ENCODE measurements at places on chromosomes 2 and 18. TPM values are rescaled to one million over a fixed set of nuclear protein-coding genes. Genes with fewer than 3 reads are reported as not detected.

DNA sequence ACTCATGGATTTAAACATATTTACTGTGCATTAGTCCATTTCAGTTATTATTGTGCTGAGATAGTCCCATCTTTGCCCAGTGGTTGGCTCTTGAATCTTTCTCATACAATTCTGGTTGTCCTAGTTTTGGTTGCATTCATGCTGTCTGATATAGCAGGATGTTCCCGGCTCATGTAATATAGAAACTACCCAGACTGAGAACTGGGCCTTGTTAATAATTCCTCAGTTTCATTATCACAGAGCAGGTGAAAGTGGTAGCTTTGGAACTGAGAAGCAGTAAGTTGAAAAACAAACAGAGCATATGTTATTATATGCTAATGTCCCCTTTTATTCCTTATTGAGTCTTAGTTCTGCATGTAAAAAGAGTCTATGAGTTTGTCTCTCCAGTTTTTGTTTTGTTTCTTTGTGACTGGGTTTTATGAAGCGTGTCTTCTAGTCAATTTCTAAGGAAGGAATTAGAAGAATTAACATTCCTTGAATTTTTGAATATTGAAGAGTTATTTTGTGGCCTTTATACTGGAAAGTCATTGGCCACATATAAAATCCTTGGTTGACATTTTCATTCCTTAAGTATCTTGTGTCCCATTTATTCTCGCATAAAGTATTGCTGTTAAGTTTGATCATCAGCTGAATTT, 43.3 kb downstream of the EIF5B start:
- H3K4me1 ChIP-seq = peaks cover 35% of the 10 kb centered on the region
- H3K36me3 ChIP-seq = peaks cover 59% of the 10 kb centered on the region
- no peak for DNase-seq

DNA sequence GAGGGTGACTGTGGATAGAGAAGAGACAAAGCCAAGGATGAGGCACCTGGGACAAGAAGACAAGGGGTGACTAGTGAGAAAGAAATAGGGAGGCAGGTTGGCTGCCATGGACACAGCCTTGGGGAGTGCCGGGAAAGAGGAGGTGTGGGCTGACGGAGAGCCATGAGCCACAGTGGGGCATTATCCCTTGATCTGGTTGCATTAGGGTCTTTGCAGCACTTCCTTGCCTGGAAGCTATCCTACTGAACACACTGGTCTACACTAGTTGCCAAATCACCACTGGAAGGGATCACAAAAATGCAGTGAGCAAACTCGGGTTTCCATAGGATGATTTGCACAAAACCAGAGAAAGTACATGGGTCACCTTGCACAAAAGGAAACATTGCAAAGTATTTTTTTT, 27.7 kb upstream of the ASB18 start:
- DNase-seq = no peak
- H3K36me3 ChIP-seq = no peaks in the 10 kb centered on the region
- no peak overlapping the region for H3K4me3 ChIP-seq
- H3K27me3 ChIP-seq = peaks cover 22% of the 10 kb centered on the region

DNA sequence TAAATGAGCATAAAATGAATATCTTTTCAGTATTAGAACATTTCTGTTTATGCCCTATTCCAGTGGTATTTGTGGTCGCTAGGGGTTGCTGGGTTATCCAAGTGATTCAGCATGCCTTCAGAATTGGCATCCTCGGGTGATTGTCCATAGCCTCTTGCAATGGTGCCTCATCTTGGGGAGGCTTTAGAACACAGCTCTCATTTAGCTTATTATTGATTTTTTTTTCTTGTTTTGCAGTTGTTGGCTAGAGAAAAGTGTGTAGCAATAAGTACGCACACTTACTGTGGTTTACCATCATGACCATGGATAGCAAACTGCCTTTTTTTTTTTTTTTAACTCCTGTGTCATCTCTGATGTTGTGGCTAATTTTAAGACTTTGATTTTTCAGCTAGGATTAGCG, 33.6 kb downstream of the PLEKHA3 start:
- no peak overlapping the region for H3K27ac ChIP-seq
- no peaks in the 10 kb centered on the region for H3K27me3 ChIP-seq
- H3K36me3 ChIP-seq = peaks cover 39% of the 10 kb centered on the region
- H3K4me1 ChIP-seq = peaks cover 27% of the 10 kb centered on the region
- H3K4me3 ChIP-seq = no peak overlapping the region

DNA sequence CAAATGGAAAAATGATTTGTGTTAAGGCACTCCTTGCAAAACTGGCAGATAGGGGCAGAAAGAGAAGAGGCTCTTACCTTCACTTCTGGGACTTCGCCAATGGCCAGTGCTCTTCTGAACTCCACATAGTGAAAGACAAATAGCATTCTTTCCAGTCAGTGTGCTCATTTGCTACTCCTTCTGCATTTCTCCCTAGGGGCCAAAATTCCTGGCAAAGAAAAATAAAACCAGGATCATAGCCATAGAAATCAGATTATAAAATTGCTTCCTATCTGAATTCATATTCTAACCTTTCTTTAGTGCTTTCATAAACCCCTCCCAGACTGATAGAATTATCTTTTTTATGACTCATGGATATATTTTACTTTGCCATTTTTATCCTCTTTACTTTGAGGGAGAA, 56.9 kb upstream of the PELI1 start:
- H3K27ac ChIP-seq = no peak overlapping the region
- H3K4me3 ChIP-seq = no peak overlapping the region
- no peaks in the 10 kb centered on the region for H3K27me3 ChIP-seq

DNA sequence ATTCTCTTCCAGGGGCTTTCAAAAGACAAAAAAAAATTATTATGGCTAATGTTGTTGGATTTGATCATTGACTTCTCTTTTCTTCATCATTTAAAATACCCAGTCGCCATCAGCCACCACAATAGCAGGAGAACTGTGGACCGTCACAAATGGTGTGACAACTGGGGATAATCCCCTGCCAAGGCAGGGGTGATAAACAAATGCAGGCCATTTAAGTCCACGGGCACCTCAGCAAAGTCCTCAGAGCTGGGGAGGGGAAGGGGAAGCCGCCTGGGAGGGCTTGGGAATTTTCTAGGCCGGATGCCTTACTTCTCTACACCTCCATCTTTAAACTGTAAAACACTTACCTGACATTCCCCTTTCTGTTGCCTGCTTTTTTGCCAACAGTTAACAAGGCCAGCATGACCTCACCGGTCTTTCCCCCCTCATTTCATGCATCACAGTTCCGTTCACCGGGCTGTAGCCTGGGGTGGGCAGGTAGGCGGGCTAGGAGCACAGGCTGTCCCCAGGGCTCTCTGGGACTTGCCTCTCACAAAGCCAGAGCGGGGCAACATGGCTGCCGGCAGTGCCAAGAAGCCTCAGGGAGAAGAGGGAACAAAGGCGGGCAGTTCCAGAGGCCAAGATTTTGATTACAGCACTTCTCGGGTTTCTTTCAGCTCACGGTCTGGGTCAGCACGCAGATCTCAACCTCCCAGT, 820.4 kb downstream of the BCL11A start:
- H3K36me3 ChIP-seq = no peaks in the 10 kb centered on the region
- DNase-seq = no peak
- no peaks in the 10 kb centered on the region for H3K27me3 ChIP-seq
- H3K4me3 ChIP-seq = no peak overlapping the region
- no peak overlapping the region for H3K27ac ChIP-seq

DNA sequence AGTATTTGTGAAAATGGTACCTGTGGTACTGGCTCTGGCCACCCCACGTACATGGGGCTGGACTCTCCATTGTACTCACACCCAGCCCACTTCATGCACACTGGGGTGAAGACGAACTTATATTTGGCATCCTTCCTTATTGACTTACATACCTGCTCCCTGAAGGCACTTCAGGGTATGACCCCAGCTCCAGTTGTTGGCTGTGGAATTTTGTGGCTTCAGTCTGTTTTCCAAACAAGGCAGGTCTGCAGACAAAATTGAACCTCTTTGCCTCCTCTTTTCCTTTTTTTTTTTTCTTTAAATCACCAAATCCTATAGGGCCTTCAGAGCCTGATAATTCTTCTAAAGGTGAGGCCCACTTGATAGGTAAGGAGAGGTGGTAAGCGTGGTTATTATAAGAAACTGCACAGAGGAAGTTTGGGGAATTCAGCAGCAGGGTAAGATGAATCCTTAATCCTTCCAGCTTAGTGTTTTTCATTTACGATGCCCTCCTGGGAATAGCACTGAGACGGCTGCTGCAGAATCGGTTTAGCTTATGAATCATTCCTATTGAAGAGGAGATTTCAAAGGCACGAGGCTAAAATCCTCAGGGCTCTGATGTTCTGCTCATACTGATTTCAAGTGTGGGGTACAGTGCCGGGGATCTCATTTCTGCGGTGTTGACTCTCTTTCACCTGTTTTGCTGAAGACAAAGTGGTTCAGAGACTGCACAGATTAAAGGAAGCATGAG, 55.2 kb downstream of the KIF5C start:
- no peaks in the 10 kb centered on the region for H3K27me3 ChIP-seq
- H3K27ac ChIP-seq = no peak overlapping the region
- H3K36me3 ChIP-seq = peaks cover 8% of the 10 kb centered on the region
- H3K4me1 ChIP-seq = peaks cover 18% of the 10 kb centered on the region

DSG1 gene
- not detected for total RNA-seq

DNA sequence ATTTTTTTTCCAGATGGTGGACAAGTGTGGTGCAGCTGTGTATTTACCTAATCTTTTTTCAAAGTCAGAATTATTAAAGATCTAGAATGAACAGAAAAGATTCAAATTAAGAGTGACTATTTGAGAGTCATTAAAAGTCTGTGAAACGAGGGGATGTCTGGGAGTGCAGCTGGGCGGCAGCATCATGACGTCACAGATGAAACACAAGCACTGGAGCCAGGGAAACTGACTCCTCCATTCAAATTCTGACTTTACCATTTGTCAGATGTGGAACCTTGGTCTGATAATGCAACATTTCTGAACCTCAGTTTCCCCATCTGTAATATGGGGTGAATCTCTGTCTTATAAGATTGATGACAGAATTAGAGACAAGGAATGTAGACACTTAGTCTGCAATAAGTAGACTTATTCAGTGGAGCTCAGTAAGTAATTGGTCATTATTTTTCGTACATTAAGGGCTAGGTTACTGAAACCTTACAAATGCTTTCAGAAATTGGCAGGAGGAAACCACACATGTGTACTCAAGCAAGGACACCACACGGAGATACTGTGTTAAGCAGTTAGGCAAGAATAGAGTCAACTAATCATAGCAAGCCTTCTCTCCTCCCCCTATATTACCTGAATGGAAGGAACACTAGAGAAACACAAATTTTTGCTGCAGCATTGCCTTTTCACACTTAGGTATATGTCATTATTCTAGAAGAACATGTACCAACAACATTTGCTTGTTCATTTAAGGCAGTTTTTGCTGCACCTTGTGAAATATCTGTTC, 27.8 kb upstream of the CXXC1 start:
- no peak overlapping the region for H3K27ac ChIP-seq
- peaks cover 3% of the 10 kb centered on the region for H3K4me1 ChIP-seq
- H3K4me3 ChIP-seq = no peak overlapping the region
- peaks cover 8% of the 10 kb centered on the region for H3K27me3 ChIP-seq
- no peak for DNase-seq
- H3K36me3 ChIP-seq = no peaks in the 10 kb centered on the region

DNA sequence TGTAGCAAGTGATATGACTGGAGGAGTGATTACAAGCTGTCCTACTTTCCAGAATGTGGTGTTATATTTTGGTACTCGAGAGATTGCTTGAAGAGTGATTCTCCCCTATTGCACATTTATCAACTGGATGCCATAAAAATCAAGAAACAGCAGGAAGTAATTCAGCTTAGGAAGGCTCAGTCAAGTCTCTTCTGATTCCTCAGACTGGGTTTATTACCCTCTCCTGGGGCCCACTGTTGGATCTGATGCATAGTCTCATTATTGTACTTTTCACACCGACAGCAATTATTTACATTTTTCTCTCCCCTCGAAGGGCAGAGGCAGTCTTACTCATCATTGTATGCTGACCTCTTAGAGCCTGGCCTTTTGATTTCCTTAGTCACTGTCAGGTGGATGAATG, 9.3 kb downstream of the NOSTRIN start:
- H3K36me3 ChIP-seq = no peaks in the 10 kb centered on the region
- no peak overlapping the region for H3K4me3 ChIP-seq
- no peaks in the 10 kb centered on the region for H3K4me1 ChIP-seq
- no peak overlapping the region for H3K27ac ChIP-seq
- no peaks in the 10 kb centered on the region for H3K27me3 ChIP-seq
- DNase-seq = no peak

- no peak overlapping the region for H3K27ac ChIP-seq
- peaks cover 18% of the 10 kb centered on the region for H3K27me3 ChIP-seq
- peaks cover 7% of the 10 kb centered on the region for H3K4me1 ChIP-seq
- DNase-seq = peak; percentile 42
Observed at GRCh38 chr2:238238766-238239542, 884 bp downstream of the HES6 start.

DNA sequence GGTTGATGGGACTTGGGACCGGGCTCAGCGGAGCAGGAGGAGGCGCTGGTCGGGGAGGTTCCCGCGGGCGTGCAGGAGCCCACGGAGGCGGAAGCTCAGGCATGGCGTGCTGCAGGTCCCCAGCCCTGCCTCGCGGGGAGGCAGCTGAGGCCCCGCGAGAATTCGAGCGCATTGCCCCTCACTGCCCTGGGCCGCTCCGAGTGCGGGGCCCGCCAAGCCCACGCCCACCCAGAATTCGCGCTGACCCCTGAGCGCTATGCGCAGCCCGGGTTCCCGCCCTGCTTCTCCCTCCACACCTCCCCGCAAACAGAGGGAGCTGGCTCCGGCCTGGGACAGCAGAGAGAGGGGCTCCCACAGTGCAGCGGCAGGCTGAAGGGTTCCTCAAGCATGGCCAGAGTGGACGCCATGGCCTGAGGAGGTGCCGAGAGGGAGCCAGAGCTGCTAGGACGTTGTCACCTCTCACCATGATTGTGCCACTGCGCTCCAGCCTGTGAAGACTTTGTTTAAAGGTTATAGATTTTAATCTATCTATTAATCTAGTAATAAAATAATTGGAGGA, 357.2 kb upstream of the RGPD4 start:
- no peaks in the 10 kb centered on the region for H3K27me3 ChIP-seq
- no peaks in the 10 kb centered on the region for H3K4me1 ChIP-seq
- H3K4me3 ChIP-seq = no peak overlapping the region
- no peak overlapping the region for H3K27ac ChIP-seq
